ENCODE measurements at places on chromosomes 4 and X.
A peak's percentile ranks its signal among the peaks of the same experiment; 100 is the strongest.

DNA sequence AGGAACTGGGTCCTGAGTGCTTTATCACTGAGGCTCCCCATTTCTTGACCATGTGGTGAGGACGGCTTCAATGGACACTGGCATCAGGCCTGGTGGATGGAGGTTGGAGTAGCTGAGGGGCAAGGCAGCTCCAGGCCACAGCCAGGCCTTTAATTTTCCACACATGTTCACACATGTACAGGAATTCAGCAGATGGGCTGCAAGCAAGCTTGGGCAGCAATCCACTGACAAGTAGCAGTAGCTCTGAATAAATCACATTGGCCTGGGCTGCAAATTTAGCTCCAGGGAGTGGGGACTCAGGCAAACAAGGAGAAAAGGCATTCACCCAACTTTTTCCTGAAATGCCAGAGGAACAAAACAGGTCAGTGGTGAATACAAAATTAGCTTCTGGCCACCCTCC is 107.8 kb upstream of the SCML1 start:
- H3K4me3 ChIP-seq: no peak overlapping the region
- no peaks in the 10 kb centered on the region for H3K4me1 ChIP-seq
- no peak overlapping the region for H3K27ac ChIP-seq
- no peaks in the 10 kb centered on the region for H3K36me3 ChIP-seq
- no peaks in the 10 kb centered on the region for H3K27me3 ChIP-seq
- no peak for DNase-seq

DNA sequence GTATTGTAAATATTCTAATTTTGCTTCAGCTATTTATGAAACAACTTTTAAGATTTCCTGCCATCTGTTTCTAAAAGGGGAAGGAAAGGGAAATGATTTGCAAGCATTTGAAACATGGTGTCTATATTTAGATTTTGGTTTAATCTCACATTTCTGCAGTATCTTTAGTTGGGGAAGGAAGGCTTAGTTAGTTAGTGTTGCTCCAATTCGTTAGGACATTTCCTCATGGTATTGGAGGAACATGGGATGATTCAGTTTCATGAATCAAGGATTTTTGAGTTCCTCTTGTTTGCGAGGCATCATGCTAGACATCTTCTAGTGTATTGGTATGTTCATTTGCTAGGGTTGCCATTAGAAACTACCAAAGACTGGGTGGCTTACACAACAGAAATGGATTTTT is 20.5 kb upstream of the TMEM192 start:
- H3K27me3 ChIP-seq: peaks cover 3% of the 10 kb centered on the region
- H3K36me3 ChIP-seq: no peaks in the 10 kb centered on the region
- peak overlapping the region; percentile 10 for H3K27ac ChIP-seq

- no peaks in the 10 kb centered on the region for H3K36me3 ChIP-seq
- peak; percentile 16 for DNase-seq
- no peak overlapping the region for H3K27ac ChIP-seq
- no peaks in the 10 kb centered on the region for H3K4me1 ChIP-seq
Measured at GRCh38 chr4:52376132-52376704, 282.9 kb downstream of the USP46 start.

- H3K27ac ChIP-seq: no peak overlapping the region
- DNase-seq: no peak
- H3K4me3 ChIP-seq: no peak overlapping the region
- H3K36me3 ChIP-seq: no peaks in the 10 kb centered on the region
Measured at GRCh38 chrX:111284631-111285293, 14.5 kb upstream of the CAPN6 start.

GRCh38 chrX:38656350-38656915 is 95.1 kb downstream of the TSPAN7 start:
- peaks cover 5% of the 10 kb centered on the region for H3K27me3 ChIP-seq
- no peaks in the 10 kb centered on the region for H3K4me1 ChIP-seq
- no peak overlapping the region for H3K27ac ChIP-seq

DNA sequence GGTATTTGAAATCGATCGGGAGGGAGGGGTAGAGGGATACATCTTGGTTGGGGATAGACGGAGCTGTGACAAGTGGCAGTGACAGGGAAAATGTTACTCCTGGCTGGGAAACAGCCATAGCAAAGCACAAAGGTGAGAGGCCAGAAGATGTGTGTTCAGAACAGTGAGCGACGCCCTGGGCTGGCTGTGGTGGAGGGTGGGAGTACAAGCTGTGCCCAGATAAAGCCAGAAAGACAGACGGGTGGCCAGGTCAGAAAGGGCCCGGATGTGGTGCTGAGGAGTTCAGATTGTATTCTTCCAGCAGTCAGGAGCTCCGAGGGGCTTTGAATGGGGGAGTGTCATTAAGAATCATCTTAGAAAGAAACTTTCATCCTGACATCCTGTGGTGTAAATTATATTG is 27.9 kb downstream of the CCDC149 start:
- DNase-seq: no peak
- no peaks in the 10 kb centered on the region for H3K4me1 ChIP-seq
- no peak overlapping the region for H3K27ac ChIP-seq
- H3K4me3 ChIP-seq: no peak overlapping the region

GRCh38 chr4:164081801-164082200 is 587.3 kb downstream of the TMA16 start:
- no peaks in the 10 kb centered on the region for H3K36me3 ChIP-seq
- no peaks in the 10 kb centered on the region for H3K27me3 ChIP-seq
- no peaks in the 10 kb centered on the region for H3K4me1 ChIP-seq
- H3K4me3 ChIP-seq: no peak overlapping the region
- DNase-seq: no peak
- H3K27ac ChIP-seq: no peak overlapping the region

- no peak for DNase-seq
- peaks cover 12% of the 10 kb centered on the region for H3K4me1 ChIP-seq
- H3K36me3 ChIP-seq: peaks cover 20% of the 10 kb centered on the region
- no peaks in the 10 kb centered on the region for H3K27me3 ChIP-seq
- peak overlapping the region; percentile 97 for H3K27ac ChIP-seq
Measured at GRCh38 chrX:72276478-72276953, 532 bp downstream of the RPS4X start.

DNA sequence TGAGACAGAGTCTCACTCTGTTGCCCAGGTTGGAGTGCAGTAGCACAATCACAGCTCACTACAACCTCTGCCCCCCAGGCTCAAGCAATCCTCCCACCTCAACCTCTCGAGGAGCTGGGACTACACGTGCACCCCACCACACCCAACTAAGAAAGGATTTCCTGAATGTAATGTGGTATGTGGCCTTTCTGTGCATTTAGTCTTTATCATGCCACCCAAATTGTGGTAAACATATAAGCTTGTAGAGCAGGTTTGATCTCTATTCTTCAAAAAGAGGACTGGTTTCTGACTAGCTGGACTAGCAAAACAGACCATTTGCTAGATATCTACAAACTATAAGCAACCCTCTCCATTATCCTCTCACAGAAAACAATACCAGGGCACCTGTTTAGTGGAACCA is 33.6 kb downstream of the ELOVL6 start:
- no peak overlapping the region for H3K27ac ChIP-seq
- DNase-seq: no peak
- H3K4me3 ChIP-seq: no peak overlapping the region

GRCh38 chr4:52780617-52781354 is 29.6 kb upstream of the ERVMER34-1 start:
- peaks cover 3% of the 10 kb centered on the region for H3K4me1 ChIP-seq
- no peak overlapping the region for H3K4me3 ChIP-seq
- no peak for DNase-seq
- peaks cover 12% of the 10 kb centered on the region for H3K27me3 ChIP-seq
- H3K27ac ChIP-seq: no peak overlapping the region
- H3K36me3 ChIP-seq: no peaks in the 10 kb centered on the region

- DNase-seq: no peak
- no peaks in the 10 kb centered on the region for H3K36me3 ChIP-seq
Measured at GRCh38 chr4:173990126-173990868, 293.2 kb downstream of the FBXO8 start.

DNA sequence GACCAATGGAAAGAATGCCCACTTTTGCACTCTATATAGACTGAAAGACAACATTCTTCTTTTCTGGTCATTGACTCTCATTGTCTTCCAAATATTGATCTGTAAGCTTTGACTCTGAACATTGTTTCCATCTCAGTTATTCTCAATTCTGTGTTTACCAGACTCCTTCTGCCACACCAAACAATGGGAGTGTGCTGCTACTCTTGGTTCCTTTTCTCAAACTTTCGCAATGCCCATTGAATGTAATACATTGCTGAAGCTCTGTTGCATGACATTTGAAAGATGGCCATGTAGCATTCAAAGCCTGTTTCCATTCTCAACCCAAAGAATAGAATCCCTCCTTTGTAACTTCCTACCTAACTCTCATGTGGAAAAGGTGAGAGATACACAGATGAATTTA is 136.2 kb downstream of the BTC start:
- H3K27ac ChIP-seq: no peak overlapping the region
- H3K4me1 ChIP-seq: no peaks in the 10 kb centered on the region
- H3K27me3 ChIP-seq: peaks cover 2% of the 10 kb centered on the region
- no peak for DNase-seq
- H3K4me3 ChIP-seq: no peak overlapping the region
- H3K36me3 ChIP-seq: no peaks in the 10 kb centered on the region

DNA sequence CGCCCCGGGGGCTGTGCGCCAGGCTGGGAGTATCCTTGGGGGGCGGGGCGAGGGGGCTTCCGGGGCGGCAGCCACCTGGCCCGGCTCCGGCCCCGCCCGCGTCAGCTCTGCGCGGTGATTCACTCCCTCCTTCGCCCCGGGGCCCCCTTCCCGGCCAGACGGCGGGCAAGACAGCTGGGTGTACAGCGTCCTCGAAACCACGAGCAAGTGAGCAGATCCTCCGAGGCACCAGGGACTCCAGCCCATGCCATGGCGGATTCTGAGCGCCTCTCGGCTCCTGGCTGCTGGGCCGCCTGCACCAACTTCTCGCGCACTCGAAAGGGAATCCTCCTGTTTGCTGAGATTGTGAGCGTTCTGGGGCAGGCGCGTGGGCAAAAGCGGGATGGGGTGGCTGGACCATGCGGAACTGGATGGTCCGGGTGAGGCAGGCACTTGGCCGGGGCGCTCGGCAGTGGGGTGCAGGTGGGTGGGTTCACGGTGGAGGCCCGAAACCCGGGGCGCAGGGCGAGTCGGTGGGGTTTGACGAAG is at the start of gene PLP2:
TSS of gene PLP2 (plus strand) at position 147 of the 528 bp plus-strand sequence. CDS start at position 250, 103 bp downstream.
- H3K27me3 ChIP-seq: no peaks in the 10 kb centered on the region
- peak within 1 kb of the TSS; percentile 95 for H3K4me3 ChIP-seq
- peaks cover 27% of the 10 kb centered on the region for H3K4me1 ChIP-seq
- no peak for DNase-seq

DNA sequence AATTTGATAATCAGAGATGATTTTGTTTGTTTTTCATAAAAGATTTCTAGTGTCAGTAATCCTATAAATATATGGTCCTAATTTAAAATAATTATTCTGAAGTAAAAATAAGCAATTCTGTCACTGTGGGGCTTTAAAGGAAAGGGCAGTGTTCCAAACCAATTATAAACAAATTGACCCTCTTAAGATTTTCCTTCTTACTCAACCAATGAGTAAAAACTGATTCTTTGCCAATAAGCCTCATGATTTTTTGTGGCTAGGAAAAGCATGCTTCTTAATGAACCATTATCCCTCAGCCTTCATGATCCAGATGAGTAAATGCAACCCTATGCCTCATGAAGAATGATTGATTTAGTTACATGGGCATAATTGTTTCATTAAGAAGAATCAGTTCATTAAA is 1010.4 kb downstream of the ADGRL3 start:
- H3K4me1 ChIP-seq: no peaks in the 10 kb centered on the region
- DNase-seq: no peak
- no peak overlapping the region for H3K27ac ChIP-seq
- H3K36me3 ChIP-seq: no peaks in the 10 kb centered on the region

- H3K4me1 ChIP-seq: no peaks in the 10 kb centered on the region
- no peaks in the 10 kb centered on the region for H3K27me3 ChIP-seq
- DNase-seq: no peak
- H3K4me3 ChIP-seq: no peak overlapping the region
Measured at GRCh38 chr4:19940861-19941260, 310.8 kb upstream of the SLIT2 start.

DNA sequence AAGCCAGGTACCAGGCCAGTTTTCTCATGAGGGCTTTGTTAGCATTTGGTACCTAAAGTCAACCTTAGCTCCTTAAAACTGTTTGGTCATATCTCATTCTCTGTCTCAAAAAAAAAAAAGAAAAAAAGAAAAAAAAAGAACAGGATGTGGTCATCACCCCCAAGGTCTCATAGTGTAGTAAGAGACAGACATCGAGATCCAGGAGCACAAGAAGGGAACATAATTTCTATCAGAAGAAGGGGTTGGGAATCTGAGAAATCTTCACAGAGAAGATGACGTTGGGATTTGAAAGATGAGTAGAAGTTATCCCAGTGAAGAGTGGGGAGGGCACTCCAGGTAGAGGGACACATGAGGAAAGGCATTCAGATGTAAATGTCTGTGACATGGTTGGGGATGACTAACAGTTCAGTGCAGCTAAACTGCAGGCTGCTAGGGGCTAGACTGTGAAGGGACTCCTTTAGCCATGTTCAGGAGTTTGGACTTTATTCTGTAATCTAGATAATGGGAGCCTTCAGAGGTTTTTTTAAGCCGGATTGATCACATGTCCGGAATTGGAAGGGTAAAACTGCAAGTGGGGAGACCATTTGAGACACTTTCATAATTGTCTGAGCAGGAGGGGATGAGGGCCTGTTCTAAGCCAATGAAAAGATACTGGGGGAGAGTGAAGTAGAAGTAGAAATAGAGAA is 26.9 kb upstream of the GJB1 start:
- peak overlapping the region; percentile 89 for H3K4me3 ChIP-seq
- DNase-seq: no peak
- peaks cover 4% of the 10 kb centered on the region for H3K36me3 ChIP-seq
- H3K27ac ChIP-seq: peak overlapping the region; percentile 86

DNA sequence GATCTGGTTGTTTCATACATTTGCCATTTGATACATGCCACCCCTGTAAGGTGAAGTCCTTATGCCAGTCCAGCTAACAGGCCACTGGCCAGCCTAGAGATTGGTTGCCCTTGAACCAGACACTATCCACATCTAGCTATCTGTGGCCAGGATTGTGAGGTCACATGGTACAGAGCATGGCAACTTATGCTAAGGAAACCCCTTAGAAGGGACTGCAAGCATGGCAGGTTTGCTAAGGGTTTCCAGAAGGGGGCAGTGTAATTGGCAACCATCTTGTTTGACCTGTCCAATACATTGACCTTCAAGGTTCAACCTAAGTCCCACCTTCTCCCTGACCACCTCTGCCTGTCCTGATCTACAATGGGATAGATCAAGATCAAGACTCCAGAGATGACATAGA is 47.5 kb downstream of the SMC1A start:
- no peak for DNase-seq
- H3K4me3 ChIP-seq: no peak overlapping the region
- H3K27ac ChIP-seq: no peak overlapping the region
- H3K36me3 ChIP-seq: peaks cover 14% of the 10 kb centered on the region

DNA sequence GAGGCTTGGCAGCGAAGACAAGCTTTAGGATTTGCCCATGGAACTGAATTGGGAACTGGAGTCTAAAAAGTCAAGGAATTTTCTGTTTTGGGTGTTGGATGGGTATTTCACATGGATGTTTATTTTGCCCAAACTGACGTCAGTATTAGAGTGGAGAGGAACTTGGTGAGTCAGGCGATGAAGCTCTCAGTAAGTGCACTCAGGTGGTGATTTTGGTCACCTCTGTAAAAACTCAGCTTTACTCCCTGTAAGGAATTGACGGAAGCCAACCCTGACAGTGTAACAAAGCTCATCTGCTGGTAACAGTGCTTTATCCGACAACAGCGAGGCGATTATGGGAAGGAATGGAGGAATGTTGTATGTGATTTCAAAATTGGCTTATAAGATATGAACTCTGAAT is 77.0 kb upstream of the PGRMC2 start:
- H3K4me1 ChIP-seq: no peaks in the 10 kb centered on the region
- no peak overlapping the region for H3K4me3 ChIP-seq
- no peaks in the 10 kb centered on the region for H3K27me3 ChIP-seq
- H3K36me3 ChIP-seq: peaks cover 3% of the 10 kb centered on the region
- no peak for DNase-seq
- H3K27ac ChIP-seq: no peak overlapping the region

GRCh38 chr4:48331577-48332330 is 9.6 kb upstream of the SLAIN2 start:
- no peak for DNase-seq
- H3K36me3 ChIP-seq: peaks cover 2% of the 10 kb centered on the region
- peaks cover 5% of the 10 kb centered on the region for H3K27me3 ChIP-seq

All from memory B cell (primary cell).